ENCODE measurements at places on chromosomes 6 and 20.

DNA sequence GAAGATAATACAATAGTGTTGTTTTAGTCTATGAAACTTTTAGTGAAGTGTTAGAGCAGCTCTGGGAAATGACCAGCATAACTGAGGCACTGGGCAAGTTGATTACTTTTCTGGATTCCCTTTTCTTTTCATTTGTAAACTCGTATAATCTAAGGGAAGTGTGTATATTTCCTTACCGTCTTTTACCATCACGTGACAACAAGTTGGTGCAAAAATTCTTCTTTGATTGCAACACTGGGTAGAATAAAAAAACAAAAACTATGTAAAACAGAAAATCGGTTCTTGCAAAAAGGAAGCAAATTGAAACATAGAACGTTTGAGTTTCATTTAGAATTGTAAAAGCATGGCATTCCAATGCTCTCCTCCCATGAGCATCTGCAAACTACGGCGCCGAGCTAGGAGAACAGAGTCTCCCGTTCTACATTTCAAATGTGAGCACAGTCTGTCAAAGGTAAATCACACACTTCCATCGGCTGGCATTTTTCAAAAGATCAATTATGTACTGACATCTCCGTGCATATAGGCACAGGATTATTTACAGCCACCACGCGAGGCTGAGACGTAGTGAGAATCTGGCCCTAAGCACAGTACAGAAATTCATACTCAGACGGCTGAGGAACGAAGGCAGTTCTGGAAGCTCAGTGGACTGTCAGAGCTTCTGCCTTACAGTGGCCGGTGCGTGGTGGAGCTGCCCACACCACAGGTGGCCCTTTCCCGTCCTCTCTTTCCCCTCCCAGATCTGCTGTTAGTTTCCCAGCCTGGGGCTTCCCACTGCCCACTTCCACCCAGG lies 314.0 kb downstream of the BMP7 start:
- DNase-seq: no peak

- no peak for DNase-seq
Measured at GRCh38 chr6:31763619-31763940, 1.1 kb downstream of the SAPCD1 start.

GRCh38 chr6:127768223-127768622 lies 132.6 kb downstream of the THEMIS start:
- DNase-seq: no peak

DNA sequence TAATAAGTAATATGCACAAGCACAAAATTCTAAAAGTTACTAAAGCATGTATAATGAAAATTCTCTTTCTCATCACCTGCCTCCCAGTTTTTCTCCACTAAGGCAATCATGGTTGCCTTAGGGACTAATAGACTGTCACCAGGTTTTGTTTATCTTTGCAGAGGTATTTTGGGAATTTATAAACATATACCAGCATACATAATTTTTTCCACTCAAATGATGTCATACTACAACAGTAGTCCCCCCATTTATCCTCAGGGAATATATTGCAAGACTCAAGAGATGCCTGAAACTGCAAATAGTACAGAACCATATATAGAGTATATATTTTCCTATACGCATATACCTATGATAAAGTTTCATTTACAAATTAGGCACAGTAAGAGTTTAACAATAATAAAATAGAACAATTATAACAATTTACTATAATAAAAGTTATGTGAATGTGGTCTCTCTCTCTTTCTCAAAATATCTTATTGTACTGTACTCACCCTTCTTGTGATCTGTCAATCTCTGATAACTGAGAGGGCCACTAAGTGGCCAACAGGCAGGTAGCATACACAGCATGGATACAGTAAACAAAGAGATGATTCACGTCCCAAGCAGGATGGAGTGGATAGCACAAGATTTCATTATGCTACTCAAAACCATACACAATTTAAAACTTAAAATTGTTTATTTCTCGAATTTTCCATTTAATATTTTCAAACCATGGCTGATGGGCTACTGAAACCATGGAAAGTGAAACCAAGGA lies 19.7 kb downstream of the RBL1 start:
- no peak for DNase-seq

DNA sequence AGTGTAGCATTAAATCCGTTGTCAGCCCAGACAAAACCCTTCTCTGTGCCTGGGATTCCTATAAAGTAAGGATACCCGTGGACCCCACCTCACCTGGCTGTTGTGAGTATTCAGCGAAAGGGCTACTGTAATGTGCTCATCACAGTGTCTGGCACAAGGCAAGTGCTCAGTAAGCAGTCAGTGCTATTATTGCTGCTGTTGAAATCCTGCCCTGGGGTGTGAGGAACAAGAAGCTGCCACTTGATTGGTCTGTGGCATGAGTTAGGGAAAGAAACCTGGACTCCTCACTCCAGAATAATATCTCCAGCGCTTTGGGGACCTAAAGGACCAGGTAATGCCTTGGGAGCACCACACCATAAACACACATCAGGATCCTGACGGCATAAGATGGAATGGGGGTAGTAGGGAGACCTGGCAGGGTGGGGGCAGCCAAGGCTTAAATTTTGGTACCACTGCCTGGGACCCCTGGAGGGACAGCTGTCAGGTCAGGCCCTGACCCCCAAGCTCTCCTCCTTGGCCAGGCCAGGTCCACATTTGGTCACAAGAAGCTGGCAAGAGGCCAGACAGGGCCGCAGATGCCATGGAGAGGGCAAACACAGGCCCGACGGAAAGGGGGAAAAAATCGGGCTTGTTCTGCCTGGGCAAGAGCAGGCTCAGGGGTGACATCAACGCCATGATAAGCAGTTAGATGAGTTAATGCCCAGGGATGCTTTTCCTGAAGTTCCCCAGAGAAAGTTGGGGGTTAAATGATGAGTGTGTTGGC lies 66.5 kb downstream of the MRPL14 start:
- no peak for DNase-seq

DNA sequence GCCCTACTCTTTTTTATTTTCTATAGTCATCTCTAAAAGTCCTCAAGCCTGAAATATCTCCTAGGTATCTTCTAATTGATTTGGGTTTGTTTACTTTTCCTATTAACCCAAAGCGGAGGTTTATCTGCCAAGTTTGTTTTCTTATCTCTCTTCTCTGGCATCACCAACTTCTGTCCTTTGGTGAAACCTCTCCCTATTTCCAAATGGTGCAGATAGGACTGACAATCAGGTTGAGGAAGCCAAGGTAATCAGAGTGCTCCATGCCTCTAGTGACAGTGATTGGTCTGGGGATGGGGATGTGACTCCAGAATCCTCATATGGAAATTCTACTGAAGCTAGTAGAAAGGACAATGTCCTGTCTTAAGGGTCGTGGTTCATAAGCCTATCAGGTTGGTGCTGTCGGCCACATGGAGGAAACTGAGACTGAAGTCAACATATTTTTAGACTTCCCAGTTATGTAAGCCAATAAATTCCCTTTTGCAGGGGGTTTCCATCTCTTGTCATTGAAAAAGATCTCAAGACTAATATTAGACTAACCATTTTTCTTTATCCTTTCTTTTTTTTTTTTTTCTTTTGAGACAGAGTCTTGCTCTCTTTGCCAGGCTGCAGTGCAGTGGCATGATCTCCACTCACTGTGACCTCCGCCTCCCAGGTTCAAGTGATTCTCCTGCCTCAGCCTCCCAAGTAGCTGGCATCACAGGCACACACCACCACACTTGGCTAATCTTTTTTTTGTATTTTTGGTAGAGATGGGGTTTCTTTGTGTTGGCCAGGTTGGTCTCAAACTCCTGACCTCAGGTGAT lies 28.0 kb downstream of the KIF6 start:
- DNase-seq: no peak
